ENCODE measurements at places on chromosomes 5 and 9.

DNA sequence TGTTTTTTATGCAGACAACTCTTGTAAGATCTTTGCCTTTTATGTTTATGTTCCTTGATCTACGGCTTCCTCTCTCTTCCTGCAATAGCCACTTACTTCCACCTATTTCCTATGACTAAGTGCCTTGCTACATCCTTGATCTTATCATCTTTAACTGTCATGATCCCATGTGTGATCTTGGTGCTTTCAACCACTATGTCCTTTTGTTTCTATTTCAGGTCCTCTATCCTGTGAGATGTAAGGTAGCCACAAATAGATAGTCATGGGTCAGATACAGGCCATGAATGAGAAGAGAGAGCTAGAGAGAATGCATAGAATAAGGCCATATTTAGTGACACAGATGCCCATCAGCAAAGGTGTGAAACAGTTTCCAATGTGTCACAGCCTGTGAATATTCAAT is 243.6 kb upstream of the HAPLN1 start:
- no peak for DNase-seq

DNA sequence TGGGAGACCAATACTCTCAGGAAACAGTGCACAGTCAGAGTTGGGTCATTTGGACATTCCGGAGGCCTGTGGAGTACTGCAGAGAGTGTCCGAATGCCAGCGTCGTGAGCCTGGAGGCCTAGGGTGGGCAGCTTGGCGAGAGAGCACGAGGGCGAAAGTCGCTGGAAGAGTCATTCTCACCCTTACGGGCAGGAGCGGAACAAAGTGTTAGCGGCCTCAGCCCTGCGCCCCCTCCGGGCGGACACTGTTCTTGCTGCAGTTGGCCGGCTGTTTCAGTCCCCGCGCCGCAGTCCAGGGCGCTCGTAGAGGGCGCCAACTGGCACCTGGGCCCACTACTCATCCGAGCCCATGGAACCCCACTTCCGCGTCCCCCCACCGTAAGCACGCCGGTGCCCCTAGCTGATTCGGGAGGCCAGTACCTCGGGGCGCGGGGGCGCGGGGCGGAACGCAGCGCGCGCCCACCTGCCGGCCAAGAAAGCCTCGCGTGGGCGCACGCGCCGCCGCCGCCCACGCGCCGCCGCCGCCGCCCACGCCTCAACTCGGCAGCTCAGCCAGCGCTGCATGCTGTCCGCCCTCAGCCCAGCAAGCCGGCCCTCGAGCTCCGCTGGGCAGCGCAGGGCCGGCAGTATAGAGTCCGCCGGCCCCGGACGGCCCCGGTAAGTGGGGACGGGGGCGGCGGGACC is 99.7 kb upstream of the CCL21 start:
- DNase-seq, result no peak

GRCh38 chr5:82513738-82514137 is 235.6 kb upstream of the RPS23 start:
- DNase-seq, result no peak

DNA sequence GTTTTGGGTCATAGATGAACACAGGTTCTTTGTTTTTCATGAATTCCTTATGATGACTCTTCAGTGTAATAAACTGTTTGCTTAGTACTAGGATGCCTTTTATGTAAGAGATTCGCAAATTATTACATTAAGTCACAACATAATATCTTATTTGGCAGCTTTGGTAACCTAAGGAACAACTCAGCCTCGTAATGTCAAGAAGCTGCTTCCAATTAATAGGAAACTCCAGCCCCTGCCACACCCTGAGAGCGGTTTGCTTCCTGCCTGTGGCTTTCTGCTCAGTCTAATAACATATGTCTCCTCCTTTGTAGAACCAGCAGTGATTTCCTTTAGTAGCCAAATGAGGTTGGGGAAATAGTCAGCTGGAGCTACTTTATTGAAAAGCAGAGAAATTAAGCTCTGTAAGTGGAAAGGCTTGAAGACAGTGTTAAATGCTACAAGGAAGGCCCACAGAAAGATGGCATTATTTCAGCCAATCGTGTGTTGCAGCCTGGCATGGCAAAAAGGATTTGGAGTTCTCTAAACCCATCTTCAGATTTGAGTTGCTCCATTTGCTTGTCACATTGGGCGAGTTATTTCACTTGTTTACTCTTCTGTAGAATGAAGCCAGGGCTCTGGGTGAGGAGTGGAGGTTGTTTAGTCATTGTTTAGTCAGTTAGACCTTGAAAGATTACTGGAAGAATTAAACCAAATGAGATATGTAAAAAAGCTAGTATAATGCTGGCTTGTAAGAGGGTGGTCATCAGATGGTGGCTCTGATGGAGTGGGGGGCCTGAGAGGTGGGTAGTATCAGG is 54.1 kb downstream of the MTAP start:
- no peak for DNase-seq

- DNase-seq, result no peak
These were observed 5.4 kb downstream of the SNCB start for GRCh38 chr5:176624938-176625337.

GRCh38 chr5:15558240-15558639 is 58.3 kb downstream of the FBXL7 start:
- no peak for DNase-seq

- DNase-seq, result no peak
These were observed 33.5 kb downstream of the ELL2 start for GRCh38 chr5:95927927-95928723.

Measured in activated T-cell treated with anti-CD3 and anti-CD28 coated beads for 48 hours (primary cell).